ENCODE measurements at places on chromosomes 12 and 14.

GRCh38 chr12:57469296-57470164 is 9.9 kb downstream of the GLI1 start:
- no peak for DNase-seq

DNA sequence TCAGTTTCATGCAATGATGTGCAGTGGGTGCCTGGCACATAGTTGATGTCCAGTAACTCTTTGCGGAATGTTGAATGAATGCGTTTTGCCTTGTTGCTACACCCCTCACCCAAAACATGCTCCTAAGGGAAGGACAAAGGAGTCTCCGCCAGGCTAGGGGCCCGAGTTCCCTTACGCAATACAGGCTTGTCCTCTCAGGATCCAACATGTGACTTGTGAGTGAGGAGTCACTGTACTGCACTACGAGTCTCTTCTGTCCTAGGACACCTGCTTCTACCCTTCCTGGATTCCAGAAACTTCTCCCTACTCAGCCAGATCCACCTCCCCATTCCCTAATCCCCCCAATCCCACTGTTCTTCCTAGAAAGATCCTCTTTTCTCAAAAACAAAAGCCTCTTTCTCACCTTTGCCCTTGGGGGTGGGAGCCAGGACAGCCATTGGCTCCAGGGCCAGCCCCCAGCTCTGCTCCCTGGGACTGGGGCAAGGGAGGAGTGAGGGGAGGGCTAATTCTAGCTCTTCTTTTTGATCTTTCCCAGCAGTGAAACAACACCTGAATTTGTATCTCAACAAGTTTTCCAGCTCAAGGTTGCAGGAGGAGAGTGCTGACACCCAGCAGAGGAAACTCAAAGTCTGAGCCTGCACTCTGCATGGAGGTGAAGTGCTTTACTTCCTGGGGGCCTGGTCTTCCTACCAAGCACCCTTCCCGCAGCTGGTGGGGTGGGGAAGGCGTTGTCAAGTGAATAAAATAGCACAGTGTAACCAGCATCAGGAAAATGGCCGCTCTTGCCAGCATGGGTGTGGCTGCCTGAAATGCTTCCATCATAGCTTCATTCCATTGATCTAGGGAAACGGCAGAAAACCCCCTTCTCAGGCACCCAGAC is 3.4 kb upstream of the OTUB2 start:
- no peak for DNase-seq

- DNase-seq, result no peak
These were observed 23.0 kb upstream of the TTC7B start for GRCh38 chr14:90839024-90839888.

- DNase-seq, result no peak
These were observed 51.9 kb downstream of the SLC6A15 start for GRCh38 chr12:84860718-84861117.

DNA sequence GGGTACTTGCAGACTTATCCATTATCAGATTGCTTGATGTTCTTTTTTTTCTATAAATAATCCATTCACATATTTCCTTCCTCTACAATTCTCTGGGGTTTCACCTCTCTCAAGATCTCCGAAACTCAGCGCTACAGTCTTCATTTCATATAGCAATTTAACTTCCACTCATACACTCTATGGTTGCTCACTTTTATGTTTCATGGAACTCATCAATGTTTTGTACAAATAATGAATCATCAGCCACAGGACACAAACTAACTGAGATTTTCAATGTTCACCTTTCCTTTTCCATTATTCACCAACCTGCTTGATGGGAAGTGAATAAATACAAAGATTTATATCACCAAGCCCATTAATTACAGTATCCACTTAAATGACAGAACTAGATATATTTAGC is 534.7 kb downstream of the LRFN5 start:
- no peak for DNase-seq

DNA sequence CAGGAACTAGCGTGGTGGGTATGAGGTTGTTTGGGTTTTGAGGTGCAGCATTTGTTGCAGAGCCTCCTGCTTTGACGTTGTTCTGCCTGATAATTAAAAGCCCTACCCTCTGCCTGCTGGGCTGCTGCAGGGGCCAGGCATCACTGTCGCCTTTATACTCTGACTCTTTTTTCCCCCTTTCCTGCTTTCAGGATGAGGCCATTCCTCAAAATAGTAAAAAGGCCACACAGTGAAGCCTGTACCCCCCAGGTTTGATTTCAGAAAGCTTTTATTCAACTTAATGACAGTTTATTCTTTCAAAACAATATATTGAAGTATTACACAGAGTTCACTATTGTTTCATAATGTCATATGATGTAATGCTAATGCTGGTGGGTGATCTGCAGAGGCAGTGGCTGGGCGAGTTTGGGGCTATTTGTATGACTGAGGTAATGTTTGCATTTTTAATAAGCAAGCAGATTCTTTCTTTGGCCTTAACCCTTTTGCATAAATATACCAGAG is 9.1 kb downstream of the BORCS5 start:
- no peak for DNase-seq

DNA sequence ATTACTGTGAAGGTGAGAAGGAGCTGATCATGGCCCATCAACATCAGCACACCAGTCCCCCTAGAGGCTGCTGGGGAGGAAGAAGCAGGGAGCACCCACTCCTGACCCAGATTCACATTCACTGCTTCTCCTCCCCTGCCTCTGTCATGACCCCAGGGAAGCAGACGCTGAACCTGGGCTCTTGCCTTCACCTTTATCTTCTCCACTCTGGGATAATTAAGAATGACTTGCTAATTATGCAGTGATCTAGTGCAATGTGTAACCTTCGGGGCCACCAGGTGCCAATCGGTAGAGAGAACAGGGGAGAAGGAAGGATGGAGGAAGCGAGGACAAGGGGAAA is 44.4 kb upstream of the IQSEC3 start:
- DNase-seq, result no peak

- DNase-seq, result no peak
These were observed 1.6 kb upstream of the RTL1 start for GRCh38 chr14:100905166-100905565.

DNA sequence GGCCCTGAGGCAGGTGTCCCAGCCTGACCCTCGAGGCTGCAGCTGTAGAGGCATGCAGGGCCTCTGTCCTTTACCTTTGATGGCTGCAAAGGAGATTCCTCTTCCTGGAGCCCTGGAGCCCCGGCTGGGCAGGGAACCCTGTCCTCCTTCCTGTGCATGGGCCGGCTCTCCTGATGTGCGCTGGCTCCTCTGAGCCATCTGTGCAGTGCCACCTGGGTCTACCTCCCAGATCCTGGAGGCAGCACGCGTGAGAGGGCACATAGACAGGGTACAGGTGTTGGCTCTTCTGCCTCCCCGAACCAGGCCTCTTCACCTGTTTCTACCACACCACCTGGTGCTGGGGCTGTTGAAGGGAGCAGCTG is 115.1 kb downstream of the BEGAIN start:
- DNase-seq, result no peak

GRCh38 chr14:95511687-95512086 is 4.8 kb downstream of the SYNE3 start:
- DNase-seq, result no peak

- DNase-seq, result no peak
These were observed 73.2 kb downstream of the RCOR1 start for GRCh38 chr14:102665621-102666020.

- DNase-seq, result no peak
These were observed 89.8 kb downstream of the BTG1 start for GRCh38 chr12:92055877-92056276.

GRCh38 chr14:101723061-101723595 is 38.4 kb upstream of the PPP2R5C start:
- no peak for DNase-seq

- no peak for DNase-seq
These were observed 34.4 kb upstream of the MGAT4C start for GRCh38 chr12:86290615-86291014.

- DNase-seq, result no peak
These were observed 204.9 kb upstream of the LHX5 start for GRCh38 chr12:113676547-113676946.

- DNase-seq, result no peak
These were observed 48.8 kb downstream of the CIT start for GRCh38 chr12:119828300-119828699.

DNA sequence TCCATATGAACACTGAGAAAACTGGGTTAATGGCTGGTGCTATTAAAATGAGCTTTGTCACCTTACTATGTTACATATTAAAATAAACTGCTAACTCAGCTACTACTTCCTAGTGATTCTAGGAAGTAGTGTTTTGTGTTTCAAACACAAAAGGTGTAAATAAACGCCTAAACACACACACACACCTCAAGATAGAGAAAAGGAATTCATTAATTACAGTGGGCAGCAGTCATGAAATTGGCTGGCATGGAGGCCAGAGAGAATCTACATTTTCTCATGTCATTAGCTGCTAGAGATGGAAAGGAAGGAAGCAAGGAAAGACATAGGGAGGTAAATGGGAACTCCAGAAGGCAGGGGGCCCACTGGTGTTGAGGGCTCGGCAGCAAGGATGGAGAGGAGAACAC is 787 bp upstream of the PRMT5 start:
- DNase-seq, result no peak

- no peak for DNase-seq
These were observed 306.2 kb upstream of the DIO3 start for GRCh38 chr14:101254805-101255764.

GRCh38 chr14:31027847-31028246 is 1.7 kb upstream of the STRN3 start:
- DNase-seq, result no peak

- DNase-seq, result no peak
These were observed 191.6 kb downstream of the DUSP6 start for GRCh38 chr12:89160716-89161123.

DNA sequence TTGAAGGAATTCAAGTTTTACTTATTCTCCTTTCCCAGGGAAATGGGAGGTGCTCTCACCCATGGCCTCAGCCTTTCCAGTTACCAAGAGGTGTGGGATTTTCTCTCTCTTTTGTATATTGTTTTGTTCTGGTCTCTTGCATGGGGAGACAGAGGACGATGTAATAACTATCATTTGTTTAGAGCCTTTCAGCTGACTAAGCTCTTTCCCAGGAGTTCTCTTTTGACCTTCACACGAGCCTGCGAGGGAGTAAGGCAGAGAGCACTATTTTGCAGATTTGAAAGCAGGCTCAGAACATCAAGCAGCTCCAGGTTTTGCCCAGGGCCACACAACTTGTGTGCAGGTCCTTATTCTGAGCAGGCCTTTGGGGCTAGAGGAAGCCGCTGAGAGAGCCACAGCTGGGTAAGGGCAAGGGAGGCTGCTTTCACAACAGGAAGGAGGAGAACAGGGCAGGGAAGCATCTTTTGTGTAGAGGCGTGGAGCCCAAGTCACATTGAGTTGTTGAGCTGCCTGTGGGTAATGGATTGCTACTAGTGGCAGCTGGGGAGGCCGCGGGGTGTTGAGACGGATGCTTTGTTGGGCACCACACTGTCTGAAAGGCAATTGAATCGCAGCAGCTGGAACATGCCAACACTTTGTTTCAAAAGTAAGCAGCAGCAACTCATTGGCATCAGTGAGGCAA is 116.2 kb downstream of the PRMT8 start:
- DNase-seq, result no peak

- DNase-seq, result no peak
These were observed 92.0 kb downstream of the ITPR2 start for GRCh38 chr12:26740991-26741390.
